ENCODE measurements at places on chromosomes 11 and 22.

DNA sequence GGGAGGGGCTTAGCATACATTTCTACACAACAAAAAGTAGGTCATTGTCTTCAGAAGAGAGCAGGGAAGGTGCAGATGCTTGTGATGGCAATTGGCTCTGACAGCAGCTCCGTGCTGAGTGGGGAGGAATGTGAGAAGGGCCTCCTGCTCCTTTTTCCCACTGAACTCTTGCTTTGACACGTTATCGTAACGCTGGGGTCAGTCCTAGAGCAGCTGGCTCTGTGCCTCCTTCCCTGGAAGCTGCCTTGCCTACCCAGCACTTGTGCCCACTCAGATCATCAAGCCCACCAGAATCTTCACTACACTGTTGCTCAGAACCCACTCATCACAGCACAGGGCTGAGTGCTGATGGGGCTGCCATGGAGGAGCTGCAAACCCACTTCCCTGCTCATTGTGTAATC lies 14.9 kb upstream of the NAV2 start:
- no peak for DNase-seq

- peak; percentile 24 for DNase-seq
These were observed 64.8 kb downstream of the APOL5 start for GRCh38 chr22:35782504-35782903.

DNA sequence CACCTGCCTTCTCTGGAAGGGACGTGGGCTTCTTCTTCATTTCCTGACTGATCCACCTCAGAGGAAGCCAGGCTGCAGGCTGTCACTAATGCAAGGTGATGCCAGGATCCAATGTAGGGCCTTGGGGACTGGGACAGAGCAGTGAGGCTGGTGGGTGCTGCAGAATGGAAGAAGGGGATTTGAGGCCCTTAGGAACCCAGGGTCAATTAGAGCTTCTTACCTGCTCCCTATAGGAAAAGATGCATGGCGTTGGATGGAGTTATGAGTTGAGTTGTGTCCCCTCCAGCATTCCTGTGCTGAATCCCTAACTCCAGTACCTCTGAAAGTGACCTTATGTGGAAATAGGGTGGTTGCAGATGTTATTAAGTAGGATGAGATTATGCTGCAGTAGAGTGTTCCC lies 190.4 kb downstream of the MIAT start:
- DNase-seq: no peak

DNA sequence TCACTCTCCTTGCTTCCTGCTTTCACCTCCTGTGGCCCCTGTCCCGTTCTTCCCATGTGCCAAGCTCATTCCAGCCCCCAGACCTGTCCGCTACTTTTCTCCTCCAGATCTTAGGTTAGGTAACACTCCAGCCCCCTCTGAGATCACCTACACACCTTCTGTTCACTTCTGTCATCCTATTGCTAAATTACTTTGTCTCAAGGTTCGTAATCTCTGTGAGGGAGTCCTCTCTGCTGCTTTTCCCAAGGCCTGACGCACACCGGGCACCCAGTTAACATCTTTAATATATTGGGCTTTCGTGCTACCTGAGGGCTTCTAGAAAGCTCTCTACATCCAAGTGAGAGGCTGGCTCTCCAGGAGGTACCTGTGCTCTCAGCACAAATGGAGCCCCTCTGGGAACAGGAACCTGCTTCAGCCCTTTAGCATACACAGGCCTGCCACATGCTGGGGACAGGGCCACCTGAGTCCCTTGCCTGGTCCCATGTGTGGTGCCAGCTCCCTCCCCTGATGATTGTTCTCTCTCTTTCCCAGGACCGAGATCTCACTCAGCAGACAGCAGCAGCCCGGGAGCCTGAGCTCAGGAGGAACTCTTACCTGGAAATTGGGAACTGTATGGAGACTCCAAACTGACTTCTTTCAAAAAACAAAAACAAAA lies 8.5 kb downstream of the C22orf31 start:
- DNase-seq: no peak

DNA sequence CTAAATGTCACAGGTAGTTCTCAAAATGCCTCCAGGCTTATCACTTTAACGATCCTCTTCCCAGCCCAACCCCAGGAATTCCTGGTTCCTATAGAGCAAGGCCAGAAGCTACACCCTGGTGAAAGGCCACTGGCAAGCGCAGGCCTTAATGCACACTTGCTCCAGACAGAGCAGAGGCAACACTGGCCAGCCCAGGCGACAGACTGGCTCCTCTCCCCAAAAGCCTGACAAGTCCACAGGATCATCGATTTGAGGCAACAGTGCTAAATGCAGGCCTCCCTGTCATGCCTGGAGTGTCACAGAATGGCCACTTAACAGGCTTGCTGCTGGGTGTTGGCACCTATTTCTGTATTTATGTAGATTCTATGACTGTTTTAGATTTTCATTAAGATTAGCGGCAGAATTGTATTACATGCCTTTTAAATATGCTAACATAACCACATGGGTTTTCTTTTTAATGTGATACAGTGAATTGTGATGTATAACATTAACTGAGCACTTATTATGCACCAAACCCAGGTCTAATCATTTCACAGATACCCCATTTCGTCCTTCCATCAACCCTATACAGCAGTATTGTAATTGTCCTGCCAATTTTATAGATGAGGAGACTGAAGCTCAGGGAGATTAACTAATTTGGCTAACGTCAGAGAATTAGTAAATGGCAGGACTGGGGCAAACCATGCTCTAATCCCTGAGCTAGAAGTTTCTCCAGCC lies 38.6 kb downstream of the PACSIN2 start:
- DNase-seq: no peak

DNA sequence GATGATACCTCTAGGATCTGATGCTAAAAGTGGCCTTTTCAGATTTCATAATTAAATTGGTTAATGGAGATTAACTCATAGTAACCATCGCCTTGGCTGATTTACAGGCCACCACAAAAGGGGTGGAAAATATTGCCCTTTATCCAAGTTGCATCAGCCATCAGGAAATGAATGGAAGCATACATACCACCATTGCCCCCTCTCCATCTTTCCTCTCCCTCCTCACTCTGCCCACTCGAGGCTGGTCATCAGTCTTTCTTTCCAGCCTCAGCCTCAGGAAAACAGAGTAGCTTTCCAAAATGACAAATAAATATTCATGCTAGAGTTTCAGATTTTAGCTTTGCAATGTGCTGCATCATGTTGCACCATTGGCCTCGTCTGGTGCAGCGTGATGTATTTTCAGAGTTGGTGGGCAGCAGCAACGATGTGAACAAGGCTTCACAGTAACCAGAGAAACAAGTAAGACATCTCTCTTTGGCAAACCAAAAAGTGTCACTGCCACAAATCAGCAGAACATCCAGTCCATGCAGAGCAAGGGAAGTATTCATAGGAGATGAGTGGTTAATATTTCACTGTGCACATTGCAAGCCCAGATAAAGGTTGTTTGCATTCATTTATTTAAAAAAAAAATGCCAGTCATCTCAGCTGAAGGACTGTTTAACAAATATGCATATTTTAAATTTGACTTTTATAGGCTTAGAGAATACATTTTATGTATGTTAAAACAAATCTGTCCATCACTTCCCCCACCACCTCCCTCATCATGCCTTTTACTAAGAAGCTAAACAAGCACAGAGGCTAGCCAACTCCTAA lies 136.7 kb upstream of the FAT3 start:
- DNase-seq: no peak

- no peak for DNase-seq
These were observed 1.8 kb downstream of the ARHGAP1 start for GRCh38 chr11:46698597-46698996.

- DNase-seq: no peak
These were observed 41.4 kb upstream of the PHF21A start for GRCh38 chr11:46162700-46163099.

DNA sequence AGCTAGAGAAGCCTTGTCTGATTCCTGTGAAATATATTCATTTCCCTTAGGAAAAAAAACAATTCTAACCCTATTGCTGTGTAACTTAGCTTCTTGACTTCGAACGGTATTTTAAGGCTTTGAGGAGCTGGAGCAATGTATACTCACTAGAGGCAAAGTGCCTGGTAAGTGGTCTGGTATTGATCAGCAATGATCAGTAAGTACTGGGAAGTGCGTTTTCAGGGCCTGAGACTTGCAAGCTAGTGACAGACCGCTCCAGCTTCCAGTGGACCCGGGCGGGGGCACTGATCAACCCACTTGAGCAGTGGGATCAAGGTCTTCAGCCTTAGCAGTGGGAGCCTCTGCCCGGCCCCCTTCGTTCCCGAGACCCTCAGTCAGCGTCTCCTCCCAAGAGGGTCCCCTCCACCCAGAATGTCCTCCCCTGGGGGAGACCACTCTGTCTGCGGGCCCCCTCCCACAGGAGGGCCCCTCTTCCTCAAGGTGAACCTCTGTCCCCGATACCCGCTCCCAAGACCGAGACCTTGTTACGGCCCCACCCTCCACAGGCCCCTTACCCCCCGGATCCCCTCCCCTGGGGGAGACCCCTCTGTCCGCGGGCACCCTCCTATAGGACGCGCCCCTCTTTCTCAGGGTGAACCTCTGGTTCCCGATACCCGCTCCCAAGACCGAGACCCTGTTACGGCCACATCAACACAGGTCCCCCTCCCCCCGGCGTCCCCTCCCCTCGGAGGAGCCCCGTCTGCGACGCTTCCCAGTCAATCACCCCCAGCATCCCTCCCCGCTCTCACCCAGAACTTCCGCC lies 452 bp upstream of the ATXN10 start:
- DNase-seq: no peak

DNA sequence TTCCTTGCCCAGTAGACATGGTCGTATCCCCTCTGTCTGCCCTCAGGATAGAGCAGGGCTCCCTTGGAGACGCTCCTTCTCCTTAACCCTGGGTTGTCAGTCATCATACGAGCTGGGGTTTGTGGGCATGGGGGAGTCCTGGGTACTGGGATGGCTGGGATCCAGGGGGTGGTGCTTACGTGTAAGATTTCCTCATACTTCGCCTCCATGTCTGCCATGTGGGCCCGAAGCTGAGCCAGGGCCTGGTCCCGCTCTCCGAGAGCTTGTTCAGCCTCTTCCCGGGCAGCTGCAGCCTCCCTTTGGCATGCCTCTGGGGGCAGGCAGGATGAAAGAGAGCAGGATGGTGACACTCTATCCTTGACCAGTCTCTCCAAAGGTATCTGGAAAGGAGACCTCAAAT lies 5.3 kb downstream of the NHERF4 start:
- no peak for DNase-seq

DNA sequence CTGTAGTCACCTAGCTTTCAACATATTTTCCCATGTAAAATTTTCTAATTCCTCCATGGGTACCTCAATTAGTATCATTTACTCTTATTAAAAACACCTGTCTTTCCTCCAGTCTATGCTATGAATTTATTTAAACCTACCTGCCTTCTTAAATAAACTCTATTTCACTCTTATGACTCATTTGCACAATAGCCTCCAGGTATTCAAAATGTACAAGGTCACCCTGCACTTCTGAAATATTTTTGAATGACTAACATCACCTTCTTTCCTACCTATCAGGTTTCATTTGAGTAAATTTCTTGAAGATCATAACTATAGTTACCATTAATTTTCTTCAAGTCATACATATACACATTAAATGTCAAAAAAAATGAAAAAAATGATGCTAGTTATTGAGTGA lies 939.7 kb downstream of the DLG2 start:
- no peak for DNase-seq

DNA sequence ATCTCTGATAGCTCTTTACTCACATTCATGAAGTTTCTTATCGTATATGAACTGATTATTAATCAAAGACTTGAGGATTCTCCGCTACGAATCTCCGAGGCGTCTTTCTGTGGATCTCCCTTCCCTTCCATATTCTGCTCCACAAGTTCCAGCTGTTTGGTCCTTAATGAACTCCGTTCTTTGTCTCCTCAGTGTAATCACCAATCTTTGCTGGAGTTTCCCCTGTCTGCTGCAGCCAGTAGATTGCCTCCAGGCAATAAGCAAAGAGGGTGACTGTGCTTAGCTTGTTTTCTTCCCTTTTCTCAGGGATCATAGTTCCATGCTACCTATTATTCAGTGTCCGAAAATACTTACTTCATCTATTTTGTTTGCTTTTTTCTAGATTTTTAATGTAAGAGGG lies 169.6 kb upstream of the FOLH1 start:
- DNase-seq: no peak

DNA sequence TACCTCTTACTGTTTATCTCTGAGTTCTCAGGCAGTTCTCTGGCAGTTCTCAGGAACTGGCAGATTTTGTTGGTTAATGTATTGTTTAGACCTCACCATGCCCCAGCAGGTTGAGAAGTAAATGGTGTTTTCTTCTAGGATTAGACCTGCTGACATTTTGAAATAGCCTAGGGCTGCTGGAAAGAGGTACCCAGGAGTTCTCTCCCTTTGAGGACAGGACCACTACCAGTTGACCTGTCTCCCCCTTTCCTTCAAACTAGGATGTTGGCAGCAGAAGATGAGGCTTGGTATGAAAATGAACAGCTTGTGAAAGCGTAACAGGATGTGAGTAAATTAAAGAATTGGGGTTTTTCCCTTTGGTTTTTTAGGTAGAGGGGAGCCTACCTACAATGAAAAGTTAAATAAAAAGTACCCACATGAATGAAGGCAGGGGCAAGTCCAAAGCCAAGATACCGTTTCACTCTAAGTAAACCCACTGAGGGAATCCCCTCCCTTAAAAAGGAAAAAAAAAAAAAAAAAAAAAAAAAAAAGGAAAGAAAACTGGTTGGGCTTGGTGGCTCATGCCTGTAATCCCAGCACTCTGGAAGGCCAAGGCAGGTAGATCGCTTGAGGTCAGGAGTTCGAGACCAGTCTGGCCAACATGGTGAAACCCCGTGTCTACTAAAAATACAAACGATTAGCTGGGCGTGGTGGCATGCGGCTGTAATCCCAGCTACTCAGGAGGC lies 96.2 kb downstream of the PDHX start:
- no peak for DNase-seq

DNA sequence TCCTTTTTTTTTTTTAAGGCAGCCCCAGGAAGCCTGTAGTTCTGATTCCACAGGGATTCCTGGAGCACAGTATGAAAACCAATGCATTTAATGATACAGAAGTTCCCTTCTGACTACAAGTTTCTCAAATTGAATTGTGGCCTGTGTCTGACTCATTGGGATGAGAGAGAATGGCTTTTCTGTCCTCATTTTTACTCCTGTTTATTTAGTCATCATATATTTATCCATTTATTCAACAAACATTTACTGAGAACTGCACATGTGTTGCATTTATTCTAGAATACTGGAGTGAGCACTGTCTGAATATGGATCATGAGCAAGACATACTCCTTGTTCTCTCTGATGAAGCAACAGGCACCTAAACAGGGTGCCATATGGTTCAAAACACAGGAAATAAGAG lies 231.2 kb downstream of the NTM start:
- no peak for DNase-seq
